ENCODE measurements at places on chromosomes 1 and 21.

- no peak for DNase-seq
These were observed 23.7 kb downstream of the MKNK1 start for GRCh38 chr1:46580140-46580903.

DNA sequence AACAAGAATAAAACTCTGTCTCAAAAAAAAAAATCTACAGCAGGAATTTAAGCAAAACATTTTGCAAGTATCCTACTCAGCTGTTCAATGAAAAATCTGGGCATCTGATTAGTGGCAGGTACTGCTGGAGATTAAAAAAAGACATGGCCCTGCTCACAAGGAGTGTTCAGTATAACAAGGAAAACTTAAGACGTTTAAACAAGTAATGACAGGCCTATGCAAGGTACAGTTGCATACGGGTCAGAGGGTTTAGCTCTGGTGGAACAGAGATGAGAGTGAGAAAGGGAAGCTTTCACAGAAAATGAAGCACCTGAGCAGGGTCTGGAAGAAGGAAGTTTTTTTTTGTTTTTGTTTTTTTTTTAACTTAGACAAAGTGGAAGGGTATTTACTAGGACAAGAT is 23.0 kb downstream of the SNRNP40 start:
- DNase-seq = no peak

DNA sequence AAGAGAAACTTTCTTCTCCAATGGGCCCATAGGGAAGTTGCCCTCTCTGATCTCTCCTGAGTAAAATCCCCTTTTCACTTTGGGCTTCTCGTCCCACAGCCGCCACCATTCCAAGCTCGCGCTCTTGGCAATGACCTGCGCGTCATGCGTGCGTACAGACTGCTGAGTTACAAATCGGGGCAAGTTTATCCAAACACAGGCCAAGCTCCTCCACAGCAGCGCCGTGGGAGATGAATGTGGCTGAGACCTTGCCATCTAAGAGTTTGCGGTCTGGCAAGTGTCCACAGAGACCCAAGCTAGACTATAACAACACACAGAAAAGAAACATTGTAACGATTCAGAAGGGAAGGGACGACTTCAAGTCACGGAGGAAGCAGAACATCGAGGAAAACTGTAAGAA is 116.3 kb upstream of the SOD1 start:
- DNase-seq = peak; percentile 13

- no peak for DNase-seq
These were observed 2.8 kb downstream of the PPIH start for GRCh38 chr1:42660907-42661500.

- no peak for DNase-seq
These were observed 450 bp downstream of the SDE2 start for GRCh38 chr1:225998560-225999226.

GRCh38 chr1:106748606-106749005 is 307.9 kb upstream of the PRMT6 start:
- DNase-seq = no peak

- DNase-seq = no peak
These were observed 172.3 kb downstream of the SIPA1L2 start for GRCh38 chr1:232457595-232457994.

- DNase-seq = no peak
These were observed 59.1 kb downstream of the CAMK2N1 start for GRCh38 chr1:20426923-20427322.

DNA sequence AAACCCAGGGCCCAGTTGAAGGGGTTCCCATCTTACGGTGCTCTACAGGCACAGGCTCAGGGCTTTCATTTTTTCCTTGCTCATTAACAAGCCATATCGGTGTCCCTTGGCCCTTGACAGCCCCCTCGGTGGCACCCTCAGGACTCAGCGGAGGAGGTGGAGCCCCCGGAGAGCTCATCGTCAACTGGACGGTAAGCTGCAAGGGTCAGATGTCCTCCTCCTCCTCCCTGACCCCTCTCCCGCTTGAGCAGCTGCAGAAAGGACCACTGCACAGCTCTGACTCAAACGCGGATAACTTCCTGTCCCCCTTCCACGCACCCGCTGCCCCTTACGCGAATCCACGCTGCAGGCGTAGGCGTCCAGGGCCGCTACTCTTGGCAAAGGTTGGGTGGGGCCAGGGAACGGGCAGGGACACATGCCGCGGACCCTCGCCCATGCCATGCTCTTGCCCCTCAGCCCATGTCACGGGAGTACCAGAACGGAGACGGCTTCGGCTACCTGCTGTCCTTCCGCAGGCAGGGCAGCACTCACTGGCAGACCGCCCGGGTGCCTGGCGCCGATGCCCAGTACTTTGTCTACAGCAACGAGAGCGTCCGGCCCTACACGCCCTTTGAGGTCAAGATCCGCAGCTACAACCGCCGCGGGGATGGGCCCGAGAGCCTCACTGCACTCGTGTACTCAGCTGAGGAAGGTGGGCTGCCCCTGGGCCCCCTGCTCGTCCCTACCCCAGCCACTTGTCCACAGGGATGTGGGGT is 14.7 kb downstream of the TMEM81 start:
- no peak for DNase-seq

DNA sequence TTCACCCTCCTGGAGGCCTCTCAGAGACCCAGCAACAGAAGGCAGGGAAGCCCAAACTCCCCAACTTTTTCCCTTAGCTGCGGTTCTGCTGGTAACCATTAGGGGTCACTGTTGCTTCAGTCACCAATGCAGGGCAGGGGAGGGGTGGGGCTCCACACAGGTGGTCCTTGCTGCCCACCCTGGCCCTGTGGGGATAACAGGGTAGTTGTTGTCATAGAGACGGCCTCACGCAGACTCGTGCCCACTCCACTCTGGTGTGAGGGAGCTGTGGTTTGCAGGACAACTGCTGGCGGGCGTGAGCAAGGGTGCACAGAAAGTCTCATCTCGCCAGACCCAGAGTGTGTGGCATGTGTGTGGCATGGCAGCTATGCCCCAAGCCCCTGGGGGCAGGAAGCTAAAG is 19.9 kb downstream of the INSRR start:
- no peak for DNase-seq

DNA sequence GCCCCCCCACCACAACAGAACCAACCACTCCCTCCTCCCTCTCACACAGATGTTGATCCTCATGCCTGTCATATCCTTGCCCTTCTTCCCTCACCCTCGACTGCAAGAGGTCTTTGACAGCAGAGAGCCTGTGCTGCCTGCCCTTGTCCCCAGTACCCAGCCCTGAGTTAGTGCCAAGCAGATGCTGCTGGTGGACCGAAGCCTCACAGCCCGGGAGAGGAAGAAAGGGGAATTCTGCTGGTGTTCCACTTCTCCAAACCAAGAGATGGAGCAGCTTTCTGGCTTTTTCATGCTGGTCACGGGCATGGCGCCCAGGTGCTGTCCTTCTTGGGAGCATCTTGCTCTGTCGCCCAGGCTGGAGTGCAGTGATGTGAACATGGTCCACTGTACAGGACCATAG is 69.1 kb downstream of the SLC66A1 start:
- no peak for DNase-seq

DNA sequence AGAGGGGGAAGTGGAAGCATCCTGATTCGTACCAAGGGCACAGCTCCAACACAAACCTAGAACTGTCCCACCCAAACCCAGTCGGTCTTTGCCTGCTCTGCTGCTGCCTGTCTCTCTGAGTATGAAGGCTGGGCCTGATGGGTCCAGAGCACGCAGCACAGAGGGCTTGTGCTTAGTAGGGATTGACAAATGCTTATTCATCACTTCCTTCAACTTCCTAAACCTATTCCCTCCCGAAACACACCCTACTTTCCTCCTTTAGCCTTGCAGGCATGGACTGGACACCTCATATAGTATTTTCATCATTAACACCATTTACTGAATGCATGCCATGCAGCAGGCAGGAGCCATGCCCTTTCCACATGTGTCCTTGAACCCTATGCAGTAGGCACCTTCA is 31.3 kb downstream of the FOXO6 start:
- DNase-seq = no peak

DNA sequence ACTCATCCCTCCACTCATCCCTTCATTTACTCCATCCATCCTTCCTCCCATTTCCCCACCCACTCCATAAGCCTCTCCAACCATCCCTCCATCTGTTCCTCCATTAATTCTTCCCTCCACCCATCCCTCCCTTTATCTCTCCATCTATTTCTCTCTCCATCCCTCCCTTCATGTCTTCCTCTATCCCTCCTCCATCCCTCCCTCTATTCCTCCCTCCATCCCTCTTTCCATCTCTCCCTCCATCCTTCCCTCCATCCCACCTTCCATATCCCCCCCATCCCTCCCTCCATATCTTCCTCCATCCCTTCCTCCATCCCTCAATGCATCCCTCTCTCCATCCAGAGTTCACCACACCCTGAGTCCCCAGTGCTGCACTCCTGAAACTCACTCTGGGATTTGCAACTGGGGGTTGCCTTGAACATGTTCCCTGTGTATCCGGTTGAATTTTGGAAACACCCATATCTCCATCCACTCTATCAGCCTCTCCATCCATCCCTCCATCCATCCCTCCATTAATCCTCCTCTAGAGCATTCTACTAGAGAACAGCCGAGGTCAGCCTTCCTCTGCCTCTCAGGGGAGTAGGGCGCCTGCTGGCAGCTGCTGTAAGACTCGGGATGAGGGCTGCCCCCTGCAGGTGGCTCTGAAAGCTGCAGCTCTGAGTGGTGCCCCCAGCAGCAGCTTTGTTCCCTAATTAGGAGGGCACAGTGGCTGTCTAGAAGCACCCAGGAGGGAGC is 39.4 kb downstream of the ABCG1 start:
- no peak for DNase-seq

DNA sequence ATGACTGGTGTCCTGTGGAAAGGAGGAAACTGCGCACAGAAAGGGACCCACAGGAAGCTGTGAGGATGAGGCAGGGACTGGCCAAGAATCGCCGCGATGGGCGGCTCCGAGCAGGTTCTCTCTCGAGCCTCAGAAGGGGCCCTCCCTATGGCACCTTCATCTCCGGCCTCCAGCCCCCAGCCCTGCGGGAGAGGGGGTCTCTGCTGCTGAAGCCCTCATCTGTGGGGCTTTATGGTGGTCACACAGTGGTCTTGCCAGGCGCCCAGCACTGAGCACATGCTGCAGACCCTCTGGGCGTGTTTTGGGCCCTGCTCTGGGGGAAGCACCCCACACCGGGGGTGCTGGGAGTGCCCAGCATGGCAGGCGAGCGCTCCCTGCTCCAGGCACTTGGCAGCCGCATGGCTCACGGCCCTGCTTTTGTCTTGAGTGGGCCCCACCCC is 86.6 kb upstream of the ACTRT2 start:
- no peak for DNase-seq

- DNase-seq = no peak
These were observed 651.0 kb downstream of the SMYD3 start for GRCh38 chr1:245855846-245856730.

GRCh38 chr21:14755086-14755485 is 209.0 kb upstream of the SAMSN1 start:
- no peak for DNase-seq

GRCh38 chr1:197982256-197982655 is 65.1 kb downstream of the LHX9 start:
- DNase-seq = no peak

- no peak for DNase-seq
These were observed 30.5 kb downstream of the CYP4A11 start for GRCh38 chr1:46910790-46911189.

GRCh38 chr1:230863449-230863848 is 4.9 kb downstream of the C1orf198 start:
- DNase-seq = no peak
